ENCODE measurements at places on chromosomes 11 and 22.

- DNase-seq, result no peak
Measured at GRCh38 chr11:76980196-76980595, 54.0 kb upstream of the B3GNT6 start.

GRCh38 chr11:1572197-1573076 is at the start of gene DUSP8:
DUSP8 (minus strand) TSS chr11:1572271; CDS start chr11:1565826, 6,445 bp downstream.
- peak; percentile 98 for DNase-seq

GRCh38 chr11:93481696-93482095 is 61.5 kb downstream of the SMCO4 start:
- peak; percentile 63 for DNase-seq

DNA sequence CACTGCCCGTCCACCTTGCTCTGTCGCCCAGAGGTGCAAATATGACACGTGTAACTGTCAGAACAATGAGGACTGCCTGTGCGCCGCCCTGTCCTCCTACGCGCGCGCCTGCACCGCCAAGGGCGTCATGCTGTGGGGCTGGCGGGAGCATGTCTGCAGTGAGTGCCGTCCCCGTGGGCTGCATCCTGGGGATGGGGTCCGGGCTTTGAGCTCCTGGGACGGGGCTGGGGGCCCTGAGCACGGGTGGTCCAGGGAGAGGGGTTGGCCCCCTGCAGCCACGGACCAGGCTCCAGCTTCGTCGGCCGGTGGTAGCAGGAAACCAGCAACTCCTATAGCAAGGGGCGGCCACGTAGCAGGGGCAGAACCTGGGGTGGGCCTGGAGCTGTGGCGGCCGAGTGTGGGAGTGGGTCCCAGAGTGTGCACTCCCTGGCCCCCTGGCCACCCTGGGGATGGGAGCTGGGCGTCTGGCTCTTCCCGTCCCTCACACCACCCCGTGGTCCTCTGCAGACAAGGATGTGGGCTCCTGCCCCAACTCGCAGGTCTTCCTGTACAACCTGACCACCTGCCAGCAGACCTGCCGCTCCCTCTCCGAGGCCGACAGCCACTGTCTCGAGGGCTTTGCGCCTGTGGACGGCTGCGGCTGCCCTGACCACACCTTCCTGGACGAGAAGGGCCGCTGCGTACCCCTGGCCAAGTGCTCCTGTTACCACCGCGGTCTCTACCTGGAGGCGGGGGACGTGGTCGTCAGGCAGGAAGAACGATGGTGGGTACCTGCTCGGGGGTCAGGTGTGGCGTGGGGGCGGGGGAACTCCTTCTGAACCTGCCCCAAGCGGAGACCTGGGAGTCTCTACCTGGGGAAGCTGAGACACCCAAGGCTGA is 10.1 kb downstream of the MUC2 start:
- DNase-seq, result no peak

GRCh38 chr11:121129362-121130340 is 28.6 kb downstream of the TECTA start:
- DNase-seq, result no peak

- peak; percentile 61 for DNase-seq
Measured at GRCh38 chr11:18321578-18321968, 367 bp downstream of the HPS5 start.

GRCh38 chr11:73662445-73663157 is 16.2 kb downstream of the PLEKHB1 start:
- DNase-seq, result no peak

DNA sequence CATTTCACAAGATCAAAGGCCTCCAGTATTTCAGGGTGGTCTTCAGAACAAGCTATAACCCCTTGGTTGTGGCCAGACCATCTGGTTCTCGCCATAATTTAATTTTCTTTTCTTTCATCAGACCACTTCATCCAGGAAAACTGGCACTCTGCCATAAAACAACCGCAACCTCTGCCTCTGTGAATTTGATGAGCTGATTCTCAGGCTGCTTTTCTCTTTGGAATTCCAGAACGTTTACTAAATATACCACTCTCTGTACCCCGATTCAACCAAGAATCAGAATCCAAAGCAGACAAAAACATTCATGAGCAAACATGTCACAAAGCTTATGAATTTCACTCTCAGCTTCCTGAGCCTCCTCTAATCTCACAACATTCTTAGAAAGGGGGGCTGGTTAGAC is 331.8 kb upstream of the SYN3 start:
- no peak for DNase-seq

DNA sequence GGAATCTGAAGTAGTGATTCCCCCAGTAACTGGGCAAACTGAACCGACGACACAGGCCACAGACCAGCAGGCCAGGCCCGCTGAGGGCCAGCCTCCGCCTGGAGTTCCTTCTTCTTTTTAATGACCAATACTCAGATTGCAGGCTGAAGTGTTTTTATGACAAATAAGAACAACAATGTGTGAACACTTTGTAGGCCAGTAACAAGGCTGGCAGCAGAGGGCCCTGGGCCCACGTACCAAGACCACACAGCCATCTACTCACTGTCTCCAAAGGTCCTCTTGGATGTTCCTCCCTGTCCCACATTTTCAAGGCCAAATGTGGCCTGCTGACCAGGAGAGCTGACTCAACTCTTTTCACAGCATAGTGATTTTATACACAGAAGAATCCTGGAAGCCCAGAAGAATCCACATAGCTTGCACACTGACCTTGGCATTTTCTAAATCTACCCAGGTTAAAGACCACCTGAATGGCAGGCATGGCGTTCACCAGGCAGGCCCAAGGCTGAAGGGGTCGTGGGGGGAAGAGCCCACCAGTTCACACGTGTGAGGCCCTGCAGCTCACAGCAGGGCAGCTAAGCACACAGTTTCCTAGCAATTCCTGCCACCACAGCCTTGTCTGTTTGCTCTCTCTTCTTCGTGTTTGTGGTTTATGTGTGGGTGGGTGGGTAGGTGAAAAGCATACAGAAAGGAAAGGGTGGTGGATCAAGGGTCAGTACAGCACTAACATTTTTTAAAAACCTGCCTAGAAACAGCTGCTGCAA is 13.3 kb downstream of the SMCO4 start:
- peak; percentile 87 for DNase-seq

GRCh38 chr11:43576803-43577521 is 103.6 kb upstream of the HSD17B12 start:
- peak; percentile 29 for DNase-seq

DNA sequence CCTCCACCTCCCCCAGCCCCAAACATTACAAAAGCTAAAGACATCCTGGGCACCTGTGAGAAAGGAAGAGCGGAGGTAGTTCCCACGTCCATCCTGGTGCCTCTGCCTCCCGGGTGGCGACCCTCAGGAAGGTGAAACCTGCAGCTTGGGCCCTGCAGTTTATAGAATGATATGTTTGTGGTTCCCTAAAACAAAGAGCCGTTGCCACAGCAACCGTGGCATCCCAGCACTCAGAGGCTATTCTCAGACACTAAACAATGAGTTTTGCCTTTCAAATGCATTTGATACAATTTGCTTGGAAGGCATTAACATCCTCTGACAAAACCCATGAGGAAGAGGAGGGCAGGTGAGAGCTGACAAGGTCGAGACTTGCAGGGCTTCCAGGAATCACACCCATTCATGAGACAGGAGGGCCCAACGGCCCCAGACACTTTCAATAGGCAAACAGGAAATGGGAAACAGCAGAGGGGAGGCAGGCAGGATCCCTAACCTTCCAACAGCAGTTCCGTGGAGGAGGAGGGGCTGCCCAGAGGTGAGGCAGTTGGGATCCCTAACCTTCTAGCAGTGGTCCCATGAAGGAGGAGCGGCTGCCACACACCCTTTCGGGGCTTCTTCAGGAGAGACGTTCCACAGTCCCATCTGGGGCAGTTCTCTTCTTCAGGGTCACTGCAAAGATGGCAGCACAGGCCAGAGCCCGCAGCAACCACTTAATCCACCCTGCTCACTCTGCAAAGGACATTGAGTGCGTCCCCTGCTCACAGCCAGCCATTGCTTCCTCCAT is 379.2 kb downstream of the SHANK2 start:
- DNase-seq, result no peak

Data from suppressor macrophage treated with lipopolysaccharide for 1 hour (primary cell).